ENCODE measurements at places on chromosomes 6 and 20.

- no peak for DNase-seq
Measured at GRCh38 chr6:79789896-79790295, 157.5 kb downstream of the ELOVL4 start.

DNA sequence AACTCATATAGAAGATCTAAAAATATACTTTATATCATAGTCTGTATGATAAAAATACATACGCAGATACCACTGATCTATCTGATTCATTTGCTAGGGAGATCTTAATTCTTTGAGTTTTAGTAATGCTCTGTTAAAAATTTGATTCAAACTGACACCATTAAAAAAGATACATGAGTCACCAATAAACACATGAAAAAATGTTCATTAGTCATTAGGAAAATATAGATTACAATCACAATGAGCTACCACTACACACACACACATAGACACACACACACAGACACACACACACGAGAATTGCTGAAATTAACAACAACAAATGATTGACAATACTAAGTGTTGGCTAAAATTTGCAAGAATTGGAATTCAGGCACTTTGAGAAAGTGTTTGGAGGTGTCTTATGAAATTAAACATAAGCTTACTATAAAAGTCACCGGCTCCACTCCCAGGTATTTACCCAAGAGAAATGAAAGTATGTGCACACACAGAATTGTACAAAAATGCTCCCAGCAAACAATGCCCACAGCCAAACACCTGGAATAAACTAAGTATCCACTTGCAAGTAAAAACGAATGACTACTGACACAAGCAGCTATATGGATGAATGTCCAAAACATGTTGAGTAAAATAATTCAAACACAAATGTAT lies 117.7 kb upstream of the GGTLC1 start:
- DNase-seq: no peak

DNA sequence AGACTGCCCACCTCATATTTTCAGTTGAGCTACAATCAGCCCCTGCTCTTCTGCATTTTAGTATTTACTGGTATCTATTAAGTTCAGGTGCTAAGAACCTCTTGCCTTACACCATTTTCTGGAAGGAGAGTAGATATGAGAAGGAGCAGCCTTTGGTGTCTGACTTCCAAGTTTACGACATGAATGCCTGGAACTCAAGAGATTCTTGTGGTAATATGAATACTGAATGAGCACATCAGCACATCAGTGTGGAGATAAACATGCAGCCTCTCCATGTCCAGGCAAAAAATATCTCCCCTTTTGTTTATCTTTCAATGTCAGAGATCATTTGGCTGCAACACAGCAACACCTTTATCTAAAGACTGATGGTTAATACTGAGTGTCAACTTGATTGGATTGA lies 65.8 kb upstream of the THEMIS start:
- DNase-seq: no peak

GRCh38 chr20:13046409-13046808 lies 37.6 kb downstream of the SPTLC3 start:
- no peak for DNase-seq

- no peak for DNase-seq
Measured at GRCh38 chr6:132100388-132100990, 149.3 kb upstream of the CCN2 start.

GRCh38 chr6:39777661-39778060 lies 14.5 kb upstream of the DAAM2 start:
- DNase-seq: no peak

DNA sequence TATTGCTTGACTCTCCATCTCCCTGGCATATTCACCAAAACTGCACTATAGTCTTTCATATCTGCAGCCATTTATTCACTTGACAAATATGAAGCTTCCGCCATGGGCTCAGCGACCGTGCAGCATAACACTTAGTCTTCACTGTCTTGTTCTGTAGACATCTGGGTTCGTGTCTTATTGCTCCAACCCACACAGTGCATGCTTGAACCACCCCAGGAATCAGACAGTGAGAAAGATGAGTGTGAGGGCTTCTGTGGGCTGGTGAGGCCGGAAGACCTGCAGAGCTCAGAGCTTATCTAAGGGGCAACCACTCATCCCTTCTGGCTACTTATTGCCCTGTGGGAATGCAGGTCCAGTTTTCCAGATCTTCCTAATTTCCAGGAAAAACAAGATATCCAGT lies 19.9 kb upstream of the FAM50B start:
- DNase-seq: no peak

DNA sequence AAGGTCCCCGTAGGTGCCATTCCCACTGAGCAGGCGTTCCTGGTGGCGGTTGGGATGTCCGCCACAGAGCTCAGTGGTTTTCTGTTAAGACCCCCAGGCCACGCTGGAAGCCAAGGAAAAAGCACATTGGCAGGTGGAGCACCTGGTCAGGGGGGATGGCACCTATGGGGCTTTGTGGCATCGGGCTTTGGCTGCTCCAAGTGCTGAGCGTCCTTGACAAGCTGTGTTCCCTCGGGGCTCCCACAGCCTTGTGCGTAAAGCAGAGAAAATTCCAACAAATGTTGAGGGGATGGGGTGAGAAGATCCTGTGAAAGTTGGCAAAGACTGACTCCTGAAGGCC lies 135.4 kb downstream of the JPH2 start:
- no peak for DNase-seq

DNA sequence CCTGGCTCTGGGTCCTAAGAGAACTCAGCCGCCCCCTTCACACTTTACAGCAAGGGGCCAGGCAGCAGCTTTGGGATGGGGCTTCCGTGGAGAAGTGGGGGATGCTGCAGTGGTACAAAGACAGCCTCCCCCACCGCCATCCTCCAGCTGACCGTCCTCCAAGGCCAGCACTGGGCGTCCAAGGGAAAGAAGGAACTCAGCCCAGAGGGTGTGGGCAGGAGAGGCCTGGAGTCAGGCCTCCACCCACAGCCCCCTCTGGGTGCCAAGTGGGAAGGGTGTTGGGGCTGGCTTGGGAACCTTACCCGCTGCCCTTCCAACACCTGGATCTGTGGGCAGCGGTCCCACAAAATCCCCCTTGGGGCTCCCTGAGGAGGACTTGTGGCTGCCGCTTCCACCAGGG lies 13.1 kb downstream of the STMN3 start:
- DNase-seq: no peak

DNA sequence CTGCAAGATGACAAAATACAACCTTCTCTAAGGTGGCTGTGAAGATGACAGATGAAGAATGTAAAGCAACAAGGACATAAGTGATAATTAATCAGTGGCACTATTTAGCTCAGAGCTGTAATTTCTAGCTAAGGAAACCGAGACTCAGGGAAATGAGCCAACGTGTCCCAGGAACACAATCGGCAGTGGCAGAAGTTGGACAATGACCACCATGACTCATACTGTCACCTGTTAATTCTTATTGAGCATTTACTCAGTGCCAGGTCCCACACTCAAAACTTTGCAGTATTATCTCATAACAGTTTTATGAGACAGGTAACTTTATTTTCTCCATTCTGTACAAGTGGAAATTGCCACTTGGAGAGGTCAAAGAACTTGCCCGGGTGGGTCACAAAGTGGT lies 55.8 kb downstream of the LAMA4 start:
- no peak for DNase-seq

- peak; percentile 72 for DNase-seq
Measured at GRCh38 chr6:6612308-6612707, 23.8 kb downstream of the LY86 start.

DNA sequence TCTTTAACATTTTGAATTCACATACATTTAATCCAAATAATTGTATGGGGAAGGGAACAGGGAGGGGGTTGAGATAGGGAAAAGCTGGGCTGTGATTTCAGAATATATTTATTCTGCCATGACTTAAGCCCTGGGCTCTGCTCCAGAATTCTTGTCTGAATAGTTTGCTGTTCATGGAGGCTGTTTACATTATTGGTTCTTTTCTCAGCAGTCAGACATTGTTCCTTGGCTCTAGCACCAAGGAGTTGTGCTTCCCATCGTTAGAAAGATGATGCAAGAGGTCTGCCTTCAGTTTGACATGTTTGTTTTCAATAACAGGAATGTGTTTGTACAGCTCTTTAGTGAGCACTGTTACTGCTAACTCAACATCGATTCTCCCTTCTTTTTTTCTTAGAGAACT lies 198.8 kb upstream of the CDYL start:
- DNase-seq: no peak

GRCh38 chr6:78810146-78810545 lies 57.2 kb upstream of the IRAK1BP1 start:
- no peak for DNase-seq

GRCh38 chr6:37555040-37555781 lies 55.5 kb upstream of the CCDC167 start:
- DNase-seq: no peak

DNA sequence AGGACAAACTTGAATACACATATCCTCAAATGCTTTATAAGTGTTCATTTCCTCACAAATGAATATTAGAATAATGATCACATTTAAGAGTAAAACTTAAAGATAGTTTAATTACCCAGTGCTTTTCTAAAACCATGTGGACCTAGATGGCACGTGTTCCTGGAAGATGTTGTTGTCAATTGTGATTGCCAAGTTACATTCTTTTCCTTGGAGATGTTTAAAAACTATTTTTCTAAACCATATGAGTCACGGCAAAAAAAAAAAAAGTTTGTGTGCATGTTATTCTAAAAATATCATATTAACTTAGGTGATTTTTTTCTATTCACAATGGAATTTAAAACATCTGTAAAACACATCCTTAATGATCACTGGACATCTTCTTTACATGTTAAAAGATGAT lies 51.1 kb downstream of the RCAN2 start:
- DNase-seq: no peak

GRCh38 chr20:5569021-5569420 lies 181.2 kb upstream of the SHLD1 start:
- peak; percentile 36 for DNase-seq

DNA sequence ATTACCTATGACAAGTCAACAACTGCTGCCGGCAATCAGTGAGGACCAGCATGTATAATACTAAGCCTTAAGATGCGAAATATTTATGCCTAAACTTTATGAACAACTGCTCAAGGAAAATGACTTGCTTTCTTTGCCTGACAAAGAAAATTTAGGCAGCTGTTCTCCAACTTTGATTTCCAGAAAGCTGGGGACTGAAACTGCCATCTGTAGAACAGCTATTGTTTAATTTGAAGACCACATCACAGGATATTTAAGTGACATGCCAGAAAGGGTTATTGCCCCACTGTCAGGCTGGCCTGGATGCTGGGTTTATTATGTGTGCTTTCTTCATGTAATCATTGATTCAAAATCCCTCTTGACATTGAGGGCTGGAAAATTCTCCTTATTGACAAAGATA lies 153.9 kb upstream of the ENPP5 start:
- no peak for DNase-seq
